ENCODE measurements at places on chromosomes 6 and 20.

DNA sequence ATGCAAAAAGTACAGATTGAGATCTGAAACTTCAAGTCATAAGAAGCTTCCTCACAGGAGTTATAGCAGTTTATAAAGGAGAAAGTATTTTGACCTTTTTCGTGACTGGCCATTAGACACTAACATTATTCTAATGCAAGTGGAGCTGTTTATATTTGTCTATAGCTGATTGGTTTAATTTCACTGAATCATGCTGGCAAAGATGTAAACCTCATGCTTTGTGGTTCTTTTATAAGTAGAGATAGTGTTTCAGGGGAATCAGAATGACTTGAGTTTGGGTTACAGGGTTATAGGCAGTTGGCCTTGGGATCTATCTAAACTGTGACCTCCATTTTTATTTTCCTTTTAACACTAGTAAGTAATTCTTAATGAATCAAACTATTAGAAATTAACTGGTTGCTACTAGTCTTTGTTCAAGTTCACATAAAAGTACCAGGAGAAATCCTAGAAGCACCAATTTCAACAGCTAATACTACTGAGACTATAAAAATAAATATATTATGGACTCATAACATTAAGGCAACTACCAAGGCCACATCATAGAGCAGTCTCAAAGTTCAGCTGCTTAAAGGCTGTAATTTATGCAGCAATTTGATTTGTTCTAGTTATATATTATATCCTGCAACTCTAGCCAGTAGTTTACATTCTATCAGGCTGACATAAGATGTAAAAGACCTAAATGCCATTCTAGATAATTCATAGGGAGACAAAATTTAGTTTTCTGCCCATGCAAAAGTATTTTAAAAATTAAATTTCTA lies 94.0 kb downstream of the RNGTT start:
- no peak for DNase-seq

- DNase-seq = no peak
Measured at GRCh38 chr20:52469128-52469527, 277.5 kb upstream of the ZFP64 start.

GRCh38 chr20:60210779-60211617 lies 252.8 kb downstream of the CDH26 start:
- no peak for DNase-seq

DNA sequence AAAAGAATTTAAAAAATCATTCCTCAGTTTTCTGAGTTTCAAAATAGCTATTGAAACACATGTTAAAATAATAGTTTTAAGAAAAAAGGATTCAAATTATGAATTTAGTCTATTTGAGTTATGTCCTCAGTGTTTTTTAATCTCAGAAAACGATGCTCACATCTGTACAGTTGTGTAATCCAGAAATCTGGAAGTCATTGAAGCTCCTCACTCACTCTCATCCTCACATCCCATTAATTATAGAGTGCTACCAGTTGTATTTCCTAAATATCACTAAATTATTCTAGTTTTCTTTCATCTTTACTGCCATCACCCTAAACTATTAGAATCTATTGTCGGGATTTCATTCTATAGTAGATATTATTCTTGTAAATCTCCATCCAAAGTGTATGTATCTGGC lies 234.7 kb upstream of the RIMS1 start:
- DNase-seq = no peak

DNA sequence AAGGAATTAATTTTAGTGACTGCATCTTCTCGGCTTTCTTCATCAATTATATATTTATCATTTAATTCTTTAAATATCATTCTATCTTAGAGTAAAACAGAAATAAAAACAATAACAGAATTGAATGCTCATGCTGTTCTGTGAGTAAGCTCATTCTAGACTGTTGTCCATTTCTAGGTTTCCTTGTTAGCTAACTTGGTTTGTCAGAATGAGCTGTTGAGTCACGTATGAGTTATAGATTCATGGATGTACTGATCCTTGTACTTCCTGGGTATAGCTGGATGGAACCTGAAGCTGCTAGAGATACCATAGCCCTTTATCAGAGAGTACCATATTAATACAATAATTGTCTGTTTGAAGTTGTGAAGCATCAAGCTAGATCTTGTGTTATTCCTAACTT lies 515.3 kb downstream of the TENT5A start:
- no peak for DNase-seq

GRCh38 chr6:50990750-50991446 lies 172.2 kb downstream of the TFAP2B start:
- DNase-seq = no peak

DNA sequence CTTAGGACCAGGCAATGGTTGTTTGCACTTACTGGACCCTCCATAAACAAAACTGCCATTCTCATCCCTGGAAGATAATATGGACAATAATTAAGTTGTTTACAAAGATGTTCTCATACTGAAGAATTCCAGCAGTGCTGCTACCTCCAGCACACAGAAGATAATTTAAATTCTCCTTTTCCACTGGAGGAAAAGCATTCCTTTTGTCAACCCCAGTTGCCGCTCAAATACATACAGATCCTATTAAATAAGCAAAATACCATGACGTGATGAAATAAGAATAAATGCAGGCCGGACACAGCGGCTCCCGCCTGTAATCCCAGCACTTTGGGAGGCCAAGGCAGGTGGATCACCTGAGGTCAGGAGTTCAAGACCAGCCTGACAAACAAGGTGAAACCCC lies 54.5 kb upstream of the IPCEF1 start:
- DNase-seq = no peak

- DNase-seq = no peak
Measured at GRCh38 chr20:34794006-34794585, 31.4 kb downstream of the NCOA6 start.

- DNase-seq = no peak
Measured at GRCh38 chr6:43846556-43846955, 76.5 kb downstream of the VEGFA start.

GRCh38 chr6:105449756-105450390 lies 47.0 kb upstream of the PREP start:
- DNase-seq = no peak

GRCh38 chr6:52560462-52560861 lies 16.4 kb downstream of the TRAM2 start:
- no peak for DNase-seq

DNA sequence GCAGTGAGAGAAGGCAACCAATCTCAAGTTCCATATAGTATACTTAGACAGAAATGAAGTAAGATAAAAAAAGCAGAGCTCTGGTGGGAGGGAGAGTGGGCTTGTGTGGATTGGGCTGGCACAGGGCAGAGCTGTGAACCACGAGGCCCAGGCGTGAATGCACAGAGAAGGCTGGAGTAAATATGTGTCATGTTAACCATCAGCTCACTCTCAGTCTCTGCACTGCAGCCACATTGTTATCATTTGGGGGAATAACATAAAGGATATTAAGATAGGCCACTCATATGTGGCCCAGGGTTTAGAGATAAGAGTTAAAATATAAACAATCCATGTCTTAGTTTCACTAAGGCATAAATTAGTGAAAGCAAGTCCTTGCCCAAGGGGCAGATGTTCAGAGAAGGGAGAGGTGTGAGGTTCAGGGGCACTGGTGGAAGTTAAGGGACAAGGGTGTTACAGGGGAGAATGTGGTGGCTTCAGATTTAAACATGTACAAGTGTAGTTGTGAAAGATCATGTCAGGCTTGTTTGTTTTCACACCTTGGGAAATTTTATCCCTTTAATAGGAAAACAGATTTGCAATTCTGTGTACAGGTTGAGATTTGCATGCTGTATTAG lies 14.4 kb downstream of the GMPR start:
- DNase-seq = no peak

DNA sequence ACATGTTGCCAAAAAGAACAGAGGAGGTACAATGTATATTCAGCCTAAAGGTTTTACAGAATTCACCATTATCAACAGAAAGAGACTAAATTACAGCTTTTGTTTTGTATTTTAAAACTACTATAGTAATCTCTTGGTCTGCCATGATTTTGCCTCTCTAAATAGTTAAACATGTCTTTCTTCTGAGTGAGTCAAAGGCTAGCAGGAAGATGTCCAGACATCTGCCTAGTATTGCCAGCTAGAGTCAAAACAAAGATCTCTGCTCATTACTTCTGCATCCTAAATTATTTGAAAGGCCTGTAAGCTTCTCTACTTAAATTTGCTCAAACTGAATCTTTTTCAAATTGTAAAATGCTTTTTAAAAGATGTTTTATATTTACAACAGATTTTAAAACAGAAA lies 8.8 kb downstream of the ASF1A start:
- DNase-seq = no peak

GRCh38 chr20:3398681-3399252 lies 8.7 kb downstream of the DNAAF9 start:
- DNase-seq = no peak

DNA sequence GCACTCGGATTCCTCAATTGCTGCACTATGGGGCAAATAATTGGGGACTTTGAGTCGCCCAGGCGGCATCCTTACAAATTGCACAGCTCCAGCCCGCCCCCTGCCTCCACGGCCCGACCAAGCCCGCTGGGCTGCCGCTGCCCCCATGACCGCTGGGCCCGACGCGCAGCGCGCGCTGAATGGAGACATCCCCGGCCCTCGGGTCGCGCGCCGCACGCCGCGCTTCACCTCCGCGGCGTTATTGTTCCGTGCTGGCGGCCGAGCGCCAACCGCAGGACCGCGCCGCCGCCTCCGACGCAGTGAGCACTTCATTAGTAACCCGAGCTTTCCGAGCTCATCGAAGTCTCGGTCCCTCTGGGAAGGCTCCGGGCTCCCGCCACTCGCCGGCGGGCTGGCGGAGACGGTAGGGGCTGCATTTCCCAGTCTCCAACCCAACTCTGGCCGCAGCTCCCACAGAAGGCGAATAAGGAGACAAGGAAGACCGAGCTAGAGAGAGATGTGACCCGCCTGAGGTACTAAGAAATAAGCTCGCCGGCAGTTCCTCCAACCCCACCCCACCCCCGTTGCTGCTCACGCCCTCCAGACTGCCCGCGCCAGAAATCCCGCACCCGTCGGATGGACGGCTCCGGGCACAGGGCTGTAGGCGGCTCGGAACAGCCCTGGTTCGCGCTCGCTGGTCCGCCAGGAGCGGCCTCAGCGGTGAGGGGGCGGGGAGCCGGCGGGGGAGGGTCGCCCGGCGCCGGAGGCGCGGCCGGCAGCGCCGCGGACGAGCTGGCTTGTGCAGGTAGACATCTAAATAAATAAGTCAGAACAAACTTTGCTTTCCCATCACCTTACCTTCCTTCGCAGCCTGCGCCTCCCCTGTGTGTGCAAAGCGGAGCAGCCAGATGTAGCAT lies 703 bp downstream of the EPHA7 start:
- no peak for DNase-seq

GRCh38 chr6:84428300-84428907 lies 201.0 kb upstream of the CEP162 start:
- DNase-seq = no peak

DNA sequence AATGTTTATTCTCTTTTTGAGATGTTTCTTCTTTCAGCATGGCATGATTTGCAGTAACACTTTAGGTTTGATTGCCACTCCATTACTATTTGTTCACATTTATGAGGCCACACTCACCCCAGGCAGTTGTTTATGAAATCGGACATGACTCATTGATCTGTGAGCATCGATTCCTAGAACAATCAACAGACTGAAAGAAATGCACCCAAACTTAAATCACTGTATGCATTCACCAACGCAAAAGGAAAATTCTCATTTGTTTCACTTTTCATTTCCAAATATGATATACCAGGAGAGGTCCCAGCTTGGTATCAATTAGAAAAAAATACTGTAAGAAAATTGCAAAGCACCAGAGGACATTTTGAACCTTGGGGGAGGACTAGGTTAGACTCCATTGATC lies 5.4 kb upstream of the GJA10 start:
- DNase-seq = no peak

DNA sequence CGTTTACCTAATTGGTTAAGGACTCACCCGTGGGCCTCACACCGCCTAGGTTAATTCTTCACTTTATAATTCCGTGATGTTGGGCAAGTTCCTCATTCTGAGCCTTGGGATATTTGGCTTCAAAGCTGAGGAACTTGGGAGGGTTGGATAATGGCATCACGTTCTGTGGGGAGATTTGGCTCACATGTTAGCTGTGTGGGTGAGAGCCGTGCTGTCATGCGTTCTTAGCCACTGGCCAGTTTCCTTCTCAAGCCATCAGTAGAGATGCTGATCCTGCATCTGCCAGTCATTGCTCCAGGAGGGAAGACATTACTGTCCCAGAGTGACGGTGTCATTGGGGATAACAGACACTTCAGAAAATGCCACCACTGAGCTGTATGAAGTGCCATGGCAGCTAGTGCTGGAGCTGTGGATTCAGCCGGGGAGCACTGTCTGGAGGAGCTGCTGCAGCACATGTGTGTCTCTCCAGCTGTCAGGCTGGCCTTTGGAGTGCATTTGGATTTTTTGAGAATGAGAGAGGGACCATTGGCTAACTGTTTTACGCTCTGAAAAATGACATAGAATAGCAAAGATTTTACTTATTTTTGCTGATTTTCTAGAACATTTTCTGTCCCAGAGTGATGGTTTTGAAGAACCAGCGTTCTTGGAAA lies 16.5 kb downstream of the IGF2R start:
- no peak for DNase-seq

- no peak for DNase-seq
Measured at GRCh38 chr6:111774346-111774703, 98.9 kb downstream of the FYN start.

DNA sequence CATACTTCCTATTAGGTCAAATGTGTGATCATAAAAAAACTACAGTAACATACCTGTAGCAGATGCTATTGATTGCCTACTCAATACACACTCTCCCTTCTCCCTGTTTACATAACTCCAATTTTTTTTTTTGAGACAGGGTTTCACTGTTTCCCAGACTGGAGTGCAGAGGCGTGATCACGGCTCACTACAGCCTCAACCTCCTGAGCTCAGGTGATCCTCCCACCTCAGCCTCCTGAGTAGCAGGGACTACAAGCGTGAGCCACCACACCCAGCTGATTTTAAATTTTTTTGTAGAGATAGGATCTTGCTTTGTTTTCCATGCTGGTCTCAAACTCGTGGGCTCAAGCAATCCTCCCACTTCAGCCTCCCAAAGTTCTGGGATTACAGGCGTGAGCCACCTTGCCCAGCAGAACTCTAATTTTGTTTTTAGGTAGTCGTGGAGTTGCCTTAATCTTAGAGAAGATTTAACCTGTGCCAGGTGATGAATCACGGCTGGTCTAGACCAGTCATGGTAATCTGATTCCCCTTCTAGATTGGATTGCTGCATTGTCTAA lies 14.0 kb upstream of the KIF3B start:
- no peak for DNase-seq

DNA sequence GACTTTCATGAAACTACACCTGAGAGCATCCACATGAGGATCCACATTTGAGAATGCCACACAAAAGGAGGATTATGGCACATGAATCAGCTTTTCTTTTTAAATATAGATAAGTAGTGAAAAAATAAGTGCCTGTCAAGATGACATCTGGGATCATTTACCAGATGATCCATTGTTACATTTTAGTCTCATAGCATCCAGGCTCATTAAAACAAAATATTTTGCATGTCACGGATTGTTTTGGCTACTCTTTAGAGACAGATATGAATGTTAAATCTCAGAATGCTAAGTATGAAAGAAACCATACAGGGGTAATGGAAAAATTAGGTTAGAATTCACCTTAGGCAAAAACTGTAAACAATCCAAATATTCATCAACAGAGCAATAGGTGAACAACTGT lies 66.7 kb downstream of the MYO6 start:
- DNase-seq = no peak

- no peak for DNase-seq
Measured at GRCh38 chr6:33949877-33950435, 146.2 kb upstream of the MLN start.
